Trophoblast cell (in vitro differentiated cells and primary cell): ENCODE measurements at places on chromosomes 1 and 21.

GRCh38 chr1:207813512-207813881 lies 61.6 kb downstream of the CD46 start:
- DNase-seq, result no peak

DNA sequence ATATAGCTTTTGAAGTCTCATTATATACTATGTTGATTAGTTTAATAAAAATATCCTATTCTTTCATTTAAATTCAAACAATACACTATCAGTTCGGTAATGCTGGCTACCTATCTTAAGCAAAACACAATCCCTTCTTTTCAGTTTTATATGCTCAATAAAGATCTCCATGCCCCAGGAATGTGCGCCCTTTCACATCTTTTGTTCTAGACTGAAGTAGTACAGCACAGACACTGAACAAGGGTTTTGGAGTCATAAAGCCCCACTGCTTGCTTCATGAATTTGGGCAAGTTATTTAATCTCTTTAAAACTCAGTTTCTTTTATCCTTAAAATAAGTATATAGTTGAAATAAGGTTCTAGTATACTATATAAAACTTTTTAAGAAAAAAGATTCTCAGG lies 22.4 kb downstream of the SYDE2 start:
- DNase-seq, result no peak

DNA sequence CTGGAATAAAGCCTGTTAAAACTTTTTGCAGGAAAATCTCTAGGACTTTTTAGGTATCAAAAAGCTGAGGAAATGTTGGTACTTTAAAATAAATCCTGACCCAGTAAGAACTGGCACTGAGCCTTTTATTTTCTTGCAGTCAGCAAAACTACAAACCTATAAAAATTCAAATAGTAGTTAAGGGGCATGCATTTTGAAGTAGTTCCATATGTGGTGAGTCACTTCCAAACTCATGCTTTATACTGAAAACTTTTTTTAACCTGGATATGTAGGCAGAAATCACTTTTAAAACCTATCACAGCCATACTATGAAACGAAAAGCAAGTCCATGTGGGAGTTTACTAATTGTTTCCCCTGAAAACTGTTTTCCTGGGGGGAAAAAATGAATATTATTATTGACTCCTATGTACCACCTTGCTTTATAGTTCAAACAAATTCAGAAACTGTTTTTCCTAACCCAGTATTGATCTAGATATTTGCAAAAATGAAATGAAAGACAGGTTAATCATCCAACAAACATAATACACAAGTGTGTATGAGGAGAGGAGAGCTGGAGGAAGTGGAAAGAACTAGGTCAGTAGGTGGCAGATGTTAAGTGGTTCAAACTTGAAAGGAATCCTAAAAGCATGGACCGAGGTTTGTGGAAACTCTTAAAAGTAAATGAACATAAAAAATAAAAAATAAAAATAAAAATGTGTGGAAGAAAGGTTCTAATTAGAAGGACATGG lies 30.5 kb downstream of the NRIP1 start:
- DNase-seq, result no peak

DNA sequence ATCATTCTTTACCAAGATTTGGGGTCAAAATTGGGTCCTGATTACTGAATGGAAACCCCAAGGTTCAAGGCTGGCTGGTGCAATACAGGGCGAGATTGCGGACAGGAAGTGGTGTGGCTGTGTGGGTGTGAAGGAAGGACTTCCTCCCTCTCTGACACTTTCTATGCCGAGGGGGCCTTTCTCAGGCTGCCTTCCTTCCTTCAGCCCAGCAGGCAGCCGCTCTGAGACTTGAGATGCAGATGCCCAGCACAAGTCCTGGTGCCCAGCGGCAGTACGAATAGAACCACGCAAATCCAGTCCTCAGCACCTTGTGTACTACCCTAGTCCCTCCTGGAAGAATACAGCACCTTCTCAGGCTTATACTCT lies 16.3 kb downstream of the BATF3 start:
- DNase-seq, result peak; percentile 22

DNA sequence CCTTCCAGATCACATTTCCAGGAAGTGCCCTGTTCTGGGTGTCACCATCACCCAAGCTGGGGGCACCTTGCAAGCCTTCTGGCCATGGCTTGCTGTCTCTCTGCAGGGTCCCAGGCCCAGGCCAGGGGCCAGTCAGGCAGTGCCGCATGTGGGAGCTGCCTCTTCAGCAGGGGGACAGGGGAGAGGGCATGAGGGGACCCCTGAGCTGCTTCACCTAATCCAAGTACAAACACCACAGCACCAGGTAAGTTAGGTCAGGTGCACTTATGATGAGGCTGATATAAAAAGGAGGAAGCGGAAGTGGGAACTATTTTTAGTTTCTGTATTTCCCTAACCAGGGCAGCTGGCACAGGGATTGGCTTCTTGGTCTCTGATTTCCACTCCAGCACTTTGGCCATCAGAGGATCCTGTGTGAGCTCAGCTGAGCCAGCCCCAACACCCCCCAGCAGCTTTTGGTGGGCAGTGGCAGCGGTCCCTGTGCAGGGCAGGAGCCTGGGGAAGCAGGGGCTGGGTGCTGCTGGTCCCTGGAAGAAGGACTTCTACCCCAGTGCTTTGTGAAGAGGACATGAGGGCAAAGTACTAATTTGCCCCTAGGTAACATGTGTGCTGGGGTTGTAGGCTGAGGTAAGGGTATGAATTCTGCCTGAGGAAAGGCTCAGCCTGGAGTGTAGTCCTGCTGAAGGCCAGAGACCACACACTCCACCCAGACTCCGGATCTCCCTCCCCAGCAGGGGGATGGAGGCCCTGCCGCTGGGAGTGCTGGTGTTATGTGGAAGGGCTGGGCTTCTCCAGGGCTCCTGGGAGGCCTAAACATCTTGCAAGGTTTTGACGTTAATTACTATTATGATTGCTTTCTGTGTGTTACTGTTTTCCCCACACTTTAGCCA lies 3.3 kb upstream of the PCBP3 start:
- no peak for DNase-seq
